ENCODE measurements at places on chromosomes 5 and 9. TPM values are rescaled to one million over a fixed set of nuclear protein-coding genes. Genes with fewer than 3 reads are reported as not detected.

Gene SLC36A3
- not detected for total RNA-seq

DNA sequence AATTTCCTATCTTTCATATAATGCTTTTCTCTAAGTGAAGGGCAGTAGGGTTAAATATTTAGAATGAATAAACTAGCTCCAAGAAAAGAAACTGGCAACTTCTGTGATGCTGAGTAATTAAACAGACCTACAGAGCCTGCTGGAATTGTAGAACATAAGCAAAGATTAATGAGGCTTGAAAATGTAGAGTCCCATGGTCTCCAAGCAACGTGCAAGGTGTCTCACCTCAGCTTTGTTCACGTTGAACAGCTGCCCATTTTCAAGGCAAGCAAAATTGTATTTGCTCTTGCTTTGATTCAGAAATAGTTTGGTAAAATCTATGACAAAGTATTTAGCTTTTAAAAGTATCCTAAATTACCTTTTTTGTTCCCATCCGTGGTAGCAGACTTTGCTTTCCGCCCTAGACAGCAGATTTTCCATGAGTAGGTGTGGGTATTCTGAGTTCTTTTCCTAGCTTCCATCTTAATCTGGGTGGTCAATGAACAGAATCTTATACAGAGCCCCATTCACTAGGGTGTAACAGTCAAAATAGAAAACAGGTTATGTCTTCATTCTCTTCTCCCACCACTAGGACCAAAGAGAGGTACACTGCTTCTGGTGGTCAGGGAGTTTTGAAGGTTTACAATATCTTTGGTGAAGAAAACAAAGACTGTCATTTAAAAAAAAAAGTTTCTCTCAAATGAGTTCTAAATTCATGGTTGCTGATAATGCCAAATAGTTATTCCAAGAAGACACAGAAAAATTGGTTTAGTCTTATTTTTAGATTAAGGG, 52.1 kb upstream of the TYRP1 start:
- H3K36me3 ChIP-seq, result no peaks in the 10 kb centered on the region
- H3K27ac ChIP-seq, result no peak overlapping the region
- no peak for DNase-seq
- H3K4me3 ChIP-seq, result no peak overlapping the region

- H3K4me3 ChIP-seq, result no peak overlapping the region
- no peak overlapping the region for H3K27ac ChIP-seq
- no peaks in the 10 kb centered on the region for H3K27me3 ChIP-seq
- no peak for DNase-seq
- H3K4me1 ChIP-seq, result no peaks in the 10 kb centered on the region
These were observed 5.8 kb downstream of the SPATA31E1 start for GRCh38 chr9:87888501-87888900.

- no peak overlapping the region for H3K27ac ChIP-seq
- DNase-seq, result no peak
- peaks cover 5% of the 10 kb centered on the region for H3K4me1 ChIP-seq
- H3K4me3 ChIP-seq, result no peak overlapping the region
- H3K36me3 ChIP-seq, result no peaks in the 10 kb centered on the region
These were observed 114.6 kb downstream of the SYK start for GRCh38 chr9:90916147-90916734.

Gene NR5A1
- not detected for total RNA-seq

DNA sequence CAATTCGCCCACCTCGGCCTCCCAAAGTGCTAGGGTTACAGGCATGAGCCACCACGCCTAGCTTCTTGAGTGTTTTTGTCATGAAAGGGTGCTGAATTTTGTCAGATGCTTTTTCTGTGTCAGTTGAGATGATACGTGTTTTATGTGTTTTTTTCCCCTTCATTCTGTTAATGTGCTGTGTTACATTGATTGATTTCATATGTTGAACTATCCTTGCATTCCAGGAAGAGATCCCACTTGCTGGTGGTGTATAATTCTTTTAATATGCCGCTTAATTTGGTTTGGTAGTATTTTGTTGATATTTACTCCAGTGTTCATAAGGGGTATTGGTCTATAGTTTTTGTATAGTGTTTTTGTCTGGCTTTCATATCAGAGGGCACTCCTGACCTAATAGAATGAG, 13.6 kb downstream of the ZBTB43 start:
- no peak for DNase-seq
- H3K27ac ChIP-seq, result no peak overlapping the region
- no peaks in the 10 kb centered on the region for H3K36me3 ChIP-seq
- H3K27me3 ChIP-seq, result no peaks in the 10 kb centered on the region

DNA sequence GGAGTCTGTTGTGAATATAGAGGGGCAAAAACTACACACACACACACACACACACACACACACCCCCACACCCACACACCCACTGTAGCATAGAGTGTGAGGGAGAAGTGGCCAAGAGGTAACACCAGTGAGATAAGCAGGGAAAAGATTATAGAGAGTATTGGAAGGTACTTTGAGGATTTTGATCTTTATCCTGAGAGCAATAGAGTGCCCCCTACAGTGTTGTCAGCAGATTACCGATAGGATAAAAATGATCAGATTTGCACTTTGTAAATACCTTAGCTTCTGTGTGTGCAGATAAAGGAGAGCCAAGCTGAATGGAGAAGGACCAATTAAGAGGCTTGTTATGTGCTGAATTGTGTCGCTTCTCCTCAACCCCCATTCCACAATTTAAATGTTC, 32.3 kb downstream of the ERCC6L2 start:
- H3K4me3 ChIP-seq, result no peak overlapping the region
- DNase-seq, result no peak
- H3K36me3 ChIP-seq, result peaks cover 4% of the 10 kb centered on the region
- no peak overlapping the region for H3K27ac ChIP-seq

DNA sequence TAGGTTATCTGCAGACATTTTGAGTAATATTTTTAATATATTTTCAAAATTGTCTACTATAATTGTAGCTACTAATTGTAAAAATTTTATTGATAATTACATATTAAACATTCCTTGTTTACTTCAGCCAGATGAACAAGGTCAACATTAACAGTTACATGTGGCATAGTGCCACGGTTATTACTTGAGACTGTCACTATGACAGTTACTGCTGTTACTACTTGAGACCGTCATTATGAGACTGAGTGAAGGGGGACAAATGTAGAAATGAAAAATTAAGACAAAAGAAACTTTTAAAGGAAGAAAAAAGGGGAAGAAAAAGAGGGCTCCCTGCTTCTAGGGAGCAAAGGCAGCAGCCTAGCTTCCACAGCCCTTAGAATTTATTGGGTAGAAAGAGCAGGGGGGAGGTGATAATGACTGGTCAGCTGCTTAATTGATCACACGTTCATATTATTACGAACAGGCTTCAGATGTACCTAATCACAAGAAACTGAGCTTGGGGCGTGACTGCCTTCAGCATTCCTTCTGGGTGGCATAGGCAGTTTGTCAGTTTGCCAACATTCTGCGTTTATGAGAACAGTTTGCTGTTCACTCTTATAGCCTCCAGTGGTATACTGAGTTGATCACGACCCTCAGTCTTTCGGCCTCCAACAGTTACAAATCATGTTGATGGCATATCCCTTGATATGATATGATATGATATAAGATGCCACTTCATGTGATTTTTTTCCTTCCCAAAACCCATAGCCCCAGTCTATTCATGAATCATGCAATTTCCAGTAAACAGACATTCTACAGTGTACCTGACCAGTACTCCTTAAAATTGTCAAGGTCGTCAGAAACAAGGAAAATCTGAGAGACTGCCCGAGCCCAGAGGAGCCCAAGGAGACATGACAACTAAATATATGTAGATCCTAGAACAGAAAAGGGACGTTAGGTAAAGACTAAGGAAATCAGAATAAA, 13.1 kb downstream of the MARCHF6 start:
- no peaks in the 10 kb centered on the region for H3K27me3 ChIP-seq
- no peak for DNase-seq
- peaks cover 10% of the 10 kb centered on the region for H3K4me1 ChIP-seq
- no peak overlapping the region for H3K4me3 ChIP-seq
- H3K27ac ChIP-seq, result no peak overlapping the region
